Left ventricle myocardium inferior (tissue), 1 donor: ENCODE measurements at places on chromosomes 12 and 14. TPM values are rescaled to one million over a fixed set of nuclear protein-coding genes. Genes with fewer than 3 reads are reported as not detected.

DNA sequence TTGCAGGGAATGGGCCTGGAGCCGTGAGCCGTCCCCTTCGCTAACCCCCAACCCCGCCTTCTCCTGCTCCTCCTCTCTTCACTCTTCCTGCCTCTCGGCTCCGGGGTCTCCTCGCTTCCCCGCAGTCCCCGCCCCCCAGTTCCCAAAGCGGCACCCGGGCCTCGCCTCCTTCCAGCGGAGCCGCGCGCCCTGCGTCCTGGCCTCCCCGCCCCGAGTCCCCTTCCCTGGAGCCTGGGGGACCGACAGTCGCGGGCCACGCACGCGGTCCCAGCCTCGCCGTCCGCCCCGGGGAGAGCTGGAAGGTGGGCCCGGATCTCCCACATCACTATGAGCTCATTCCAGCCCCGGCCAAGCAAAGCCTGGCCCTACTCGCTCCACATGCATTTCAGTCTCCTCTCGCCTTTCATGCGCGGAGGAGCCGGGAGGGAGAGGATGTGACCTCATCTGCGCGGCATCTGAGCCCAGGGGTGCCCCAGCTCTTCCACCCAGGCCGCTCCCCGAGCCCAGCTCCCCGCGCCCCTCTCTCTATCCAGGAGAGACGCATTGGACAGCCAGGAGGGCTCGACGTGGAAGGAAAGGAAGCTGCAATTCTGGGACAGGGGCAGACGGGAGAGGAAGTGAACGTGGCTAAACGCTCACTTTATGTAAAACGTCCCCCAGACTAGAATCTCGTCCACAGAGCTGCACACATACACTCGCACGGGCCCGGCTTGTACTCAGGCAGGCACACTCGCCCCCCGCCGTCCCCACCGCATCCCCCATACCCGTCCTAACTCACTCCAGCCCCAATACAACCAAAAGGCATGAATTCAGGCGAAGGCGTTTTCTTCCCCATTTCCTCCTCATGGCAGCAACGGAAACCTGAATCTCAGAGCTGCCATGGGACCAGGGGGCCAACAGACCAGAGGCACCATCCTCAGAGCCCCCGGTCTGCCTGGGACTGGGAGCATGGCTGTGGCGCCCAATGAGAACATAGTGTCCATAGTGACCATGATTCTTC lies 108.7 kb upstream of the CCND2 start:
- peak overlapping the region; percentile 56 for H3K27ac ChIP-seq
- peak overlapping the region; percentile 68 for H3K4me3 ChIP-seq
- H3K27me3 ChIP-seq: no peaks in the 10 kb centered on the region
- H3K36me3 ChIP-seq: no peaks in the 10 kb centered on the region

GRCh38 chr14:100348253-100348729 lies 25.2 kb downstream of the SLC25A47 start:
- DNase-seq: no peak
- no peak overlapping the region for H3K27ac ChIP-seq
- no peaks in the 10 kb centered on the region for H3K27me3 ChIP-seq
- H3K4me3 ChIP-seq: no peak overlapping the region
- peaks cover 11% of the 10 kb centered on the region for H3K4me1 ChIP-seq

- H3K27me3 ChIP-seq: no peaks in the 10 kb centered on the region
- peak overlapping the region; percentile 45 for H3K27ac ChIP-seq
- peak overlapping the region; percentile 51 for H3K4me3 ChIP-seq
- H3K36me3 ChIP-seq: no peaks in the 10 kb centered on the region
Measured at GRCh38 chr12:40010899-40011774, 94.7 kb downstream of the SLC2A13 start.

Gene KRT2
- not detected for total RNA-seq

Gene SLC25A21
- total RNA-seq: 0.77 TPM

- no peaks in the 10 kb centered on the region for H3K4me1 ChIP-seq
- DNase-seq: no peak
- no peak overlapping the region for H3K4me3 ChIP-seq
- H3K27ac ChIP-seq: no peak overlapping the region
- H3K27me3 ChIP-seq: peaks cover 9% of the 10 kb centered on the region
Measured at GRCh38 chr14:51597261-51598001, 54.3 kb upstream of the FRMD6 start.

- no peak overlapping the region for H3K4me3 ChIP-seq
- H3K27me3 ChIP-seq: no peaks in the 10 kb centered on the region
- H3K36me3 ChIP-seq: no peaks in the 10 kb centered on the region
- no peaks in the 10 kb centered on the region for H3K4me1 ChIP-seq
Measured at GRCh38 chr12:121866331-121866730, 7.7 kb upstream of the HPD start.

Gene TMPRSS12
- not detected for total RNA-seq

- H3K4me3 ChIP-seq: no peak overlapping the region
- no peak for DNase-seq
- H3K27me3 ChIP-seq: no peaks in the 10 kb centered on the region
- H3K36me3 ChIP-seq: no peaks in the 10 kb centered on the region
- H3K27ac ChIP-seq: no peak overlapping the region
- no peaks in the 10 kb centered on the region for H3K4me1 ChIP-seq
Measured at GRCh38 chr12:46167412-46167811, 101.4 kb downstream of the SLC38A1 start.

GRCh38 chr12:46214668-46215436 lies 54.0 kb downstream of the SLC38A1 start:
- H3K4me3 ChIP-seq: no peak overlapping the region
- H3K27me3 ChIP-seq: no peaks in the 10 kb centered on the region
- no peaks in the 10 kb centered on the region for H3K36me3 ChIP-seq

Gene TTC5
- 12.0 TPM for total RNA-seq

DNA sequence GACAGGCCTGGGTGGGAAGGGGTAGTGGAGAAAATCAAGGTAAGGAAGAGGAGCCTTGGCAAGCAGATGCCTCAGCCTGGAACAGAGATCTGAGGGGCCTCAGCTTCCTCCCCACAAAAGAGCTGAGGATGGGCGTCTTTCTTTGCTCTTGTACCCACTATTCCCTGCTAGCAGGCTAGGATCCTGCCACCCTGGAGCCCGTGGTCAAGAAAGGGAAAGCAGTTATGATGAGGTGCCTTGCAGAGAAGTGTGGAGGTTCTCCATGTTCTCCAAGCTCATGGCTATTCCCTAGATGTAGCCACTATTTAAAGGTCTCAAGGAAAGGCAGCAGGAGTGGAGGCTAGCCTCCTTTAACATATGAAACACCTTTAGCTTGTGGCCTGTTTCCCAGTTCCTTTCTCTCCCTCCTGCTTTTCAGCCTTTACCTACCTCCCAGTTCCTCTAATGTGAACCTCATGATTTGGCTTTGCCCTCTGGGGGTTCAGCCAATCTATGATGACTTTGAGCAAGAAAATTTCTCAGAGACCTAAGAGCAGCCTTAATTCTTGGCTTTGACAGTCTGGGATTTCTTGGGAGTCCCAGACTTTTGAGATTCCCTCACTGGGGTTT lies 1.1 kb downstream of the IKZF4 start:
- peaks cover 11% of the 10 kb centered on the region for H3K4me1 ChIP-seq
- no peak for DNase-seq
- peaks cover 20% of the 10 kb centered on the region for H3K36me3 ChIP-seq
- peak overlapping the region; percentile 32 for H3K4me3 ChIP-seq
- H3K27me3 ChIP-seq: no peaks in the 10 kb centered on the region
- no peak overlapping the region for H3K27ac ChIP-seq

- H3K4me3 ChIP-seq: no peak overlapping the region
- H3K27me3 ChIP-seq: no peaks in the 10 kb centered on the region
- peak; percentile 62 for DNase-seq
- H3K36me3 ChIP-seq: peaks cover 53% of the 10 kb centered on the region
- peaks cover 33% of the 10 kb centered on the region for H3K4me1 ChIP-seq
Measured at GRCh38 chr14:64117671-64118402, 176.3 kb downstream of the ESR2 start.

GRCh38 chr12:65881965-65882413 lies 57.7 kb downstream of the HMGA2 start:
- H3K27ac ChIP-seq: peak overlapping the region; percentile 81
- no peaks in the 10 kb centered on the region for H3K27me3 ChIP-seq
- H3K4me3 ChIP-seq: peak overlapping the region; percentile 63
- H3K36me3 ChIP-seq: no peaks in the 10 kb centered on the region
- DNase-seq: peak; percentile 83

Gene TM9SF1
- 22.2 TPM for total RNA-seq

GRCh38 chr12:77160931-77161330 lies 95.6 kb upstream of the E2F7 start:
- H3K4me3 ChIP-seq: no peak overlapping the region
- no peaks in the 10 kb centered on the region for H3K36me3 ChIP-seq
- H3K27me3 ChIP-seq: no peaks in the 10 kb centered on the region
- H3K4me1 ChIP-seq: no peaks in the 10 kb centered on the region
- H3K27ac ChIP-seq: no peak overlapping the region

DNA sequence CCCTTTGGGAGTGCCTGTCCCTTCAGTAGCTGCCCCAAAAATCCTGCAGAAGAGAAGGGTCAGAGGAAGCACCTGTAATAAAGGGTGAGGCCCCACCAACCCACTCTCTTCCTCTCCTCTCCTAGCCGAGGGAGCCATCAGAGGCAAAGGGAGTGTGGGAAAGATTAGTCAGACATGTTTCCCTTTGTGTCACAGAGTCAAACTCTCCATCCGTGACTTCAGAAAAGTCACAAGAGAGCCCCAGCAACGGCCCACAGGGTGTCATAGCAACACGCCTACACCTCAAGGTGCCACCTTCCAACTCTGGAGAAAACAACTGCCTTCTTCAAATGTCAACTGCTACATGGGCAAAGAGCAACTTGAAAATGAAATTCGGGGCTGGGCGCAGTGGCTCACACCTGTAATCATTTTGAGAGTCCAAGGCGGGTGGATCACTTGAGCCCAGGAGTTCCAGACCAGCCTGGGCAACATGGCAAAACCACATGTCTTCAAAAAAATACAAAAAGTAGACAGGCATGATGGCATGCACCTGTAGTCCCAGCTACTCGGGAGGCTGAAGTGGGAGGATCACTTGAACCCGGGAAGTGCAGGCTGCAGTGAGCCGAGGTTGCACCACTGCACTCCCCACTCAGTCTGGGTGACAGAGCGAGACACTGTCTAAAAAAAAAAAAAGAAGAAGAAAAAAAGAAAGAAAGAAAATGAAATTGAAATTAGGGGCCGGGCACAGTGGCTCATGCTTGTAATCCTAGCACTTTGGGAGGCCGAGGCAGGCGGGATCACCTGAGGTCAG lies 17.7 kb upstream of the CD27 start:
- H3K4me3 ChIP-seq: no peak overlapping the region

Gene MDGA2
- 0.19 TPM for total RNA-seq

Gene IAPP
- not detected for total RNA-seq

DNA sequence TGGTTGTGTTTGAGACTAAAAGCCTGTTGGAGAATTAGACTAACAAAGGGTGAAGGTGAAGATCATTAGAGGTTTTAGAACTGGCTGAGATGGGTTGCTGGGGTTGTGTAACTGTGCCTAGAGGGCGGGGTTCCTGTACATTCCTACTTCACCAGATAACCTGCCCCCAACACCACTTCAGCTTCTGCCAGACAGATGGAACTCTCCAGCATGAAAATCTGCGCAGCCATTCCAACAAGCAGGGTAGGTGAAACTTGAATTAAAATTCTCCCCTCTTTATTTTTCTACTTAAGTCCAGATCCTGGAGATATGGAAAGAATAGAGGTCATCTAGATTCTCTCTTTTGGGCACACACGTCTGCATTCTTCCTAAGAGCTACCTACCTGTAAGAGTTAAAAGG lies 6.0 kb downstream of the FOXG1 start:
- H3K4me1 ChIP-seq: no peaks in the 10 kb centered on the region
- H3K27me3 ChIP-seq: peaks cover 100% of the 10 kb centered on the region
- no peak for DNase-seq

Gene ZNF10
- total RNA-seq: 5.6 TPM

Gene ATN1
- 71.4 TPM for total RNA-seq
